SJSA1 (cell line): ENCODE measurements at places on chromosomes 11 and 22. TPM values are rescaled to one million over a fixed set of nuclear protein-coding genes. Genes with fewer than 3 reads are reported as not detected.
A peak's percentile ranks its signal among the peaks of the same experiment; 100 is the strongest.

HOATZ gene
- not detected in 2 replicates for total RNA-seq

ALX4 gene
- 30.3 and 41.6 TPM in 2 replicates for total RNA-seq

TCN2 gene
- 4.5 and 5.8 TPM in 2 replicates for total RNA-seq

SRSF8 gene
- 1.2 and 5.7 TPM in 2 replicates for total RNA-seq

FXYD6 gene
- 0.05 TPM in 1 of 2 replicates, not detected in the other for total RNA-seq

TMEM191B gene
- total RNA-seq = 1.1 TPM in 1 of 2 replicates, not detected in the other

DNA sequence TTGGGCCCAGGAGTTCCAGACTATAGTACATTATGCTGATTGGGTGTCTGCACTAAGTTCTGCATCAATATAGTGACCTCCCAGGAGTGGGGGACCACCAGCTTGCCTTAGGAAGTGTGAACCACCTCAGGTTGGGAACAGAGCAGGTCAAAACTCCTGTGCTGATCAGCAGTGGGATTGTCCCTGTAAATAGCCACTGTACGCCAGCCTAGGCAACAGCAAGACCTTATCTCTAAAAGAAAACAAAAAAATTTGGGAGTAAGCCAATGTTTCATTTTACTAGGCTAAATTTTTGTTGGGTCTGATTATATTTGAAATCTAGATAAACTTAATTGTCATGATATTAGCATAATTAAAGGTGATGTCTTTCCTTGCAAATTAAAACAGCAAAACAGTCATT is 3.4 kb downstream of the DEPDC5 start:
- DNase-seq = no peak

DNA sequence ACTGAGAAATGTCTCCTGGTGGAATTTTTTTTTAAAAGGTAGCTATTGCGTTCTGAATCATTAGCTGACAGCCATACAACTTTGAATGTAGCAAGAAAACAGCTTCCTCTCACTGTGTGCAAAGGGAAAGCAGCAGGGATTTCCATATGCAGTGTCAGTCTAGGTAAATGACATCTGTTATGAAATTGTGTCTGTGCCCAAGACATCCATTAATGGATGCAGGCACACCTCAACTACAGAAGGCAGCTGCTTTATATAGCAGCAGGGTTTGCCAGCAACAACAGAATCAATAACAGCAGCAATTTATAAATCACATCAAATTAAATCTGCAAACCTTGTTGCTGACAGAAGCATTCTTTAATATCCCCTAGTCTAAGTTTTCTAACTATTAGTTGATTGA is 745.3 kb upstream of the RAG2 start:
- DNase-seq = no peak

GRCh38 chr11:130526846-130527245 is 78.4 kb downstream of the ADAMTS15 start:
- DNase-seq = no peak

GRCh38 chr22:38706101-38706900 is 557 bp downstream of the GTPBP1 start:
- no peak for DNase-seq

GRCh38 chr22:46861468-46862367 is 99.3 kb downstream of the TBC1D22A start:
- no peak for DNase-seq

DNA sequence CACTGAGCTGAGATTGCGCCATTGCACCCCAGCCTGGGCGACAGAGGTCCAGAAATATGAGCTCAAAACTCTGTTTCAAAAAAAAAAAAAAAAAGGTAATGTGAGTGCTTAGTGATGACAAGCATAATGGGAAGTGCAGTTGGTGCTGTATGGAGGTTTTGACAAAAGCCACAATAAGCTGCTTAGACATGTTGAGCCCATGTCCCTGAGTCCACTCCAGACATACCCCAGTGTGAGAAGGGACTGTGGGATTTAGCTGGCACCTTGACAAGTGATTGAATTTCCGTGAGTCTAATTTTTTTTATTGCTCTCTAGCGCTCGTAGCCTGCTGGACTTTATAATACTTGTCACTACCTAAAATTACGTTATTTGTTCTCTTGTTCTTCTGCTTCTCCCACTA is 15.1 kb upstream of the LGR4 start:
- DNase-seq = no peak

DNA sequence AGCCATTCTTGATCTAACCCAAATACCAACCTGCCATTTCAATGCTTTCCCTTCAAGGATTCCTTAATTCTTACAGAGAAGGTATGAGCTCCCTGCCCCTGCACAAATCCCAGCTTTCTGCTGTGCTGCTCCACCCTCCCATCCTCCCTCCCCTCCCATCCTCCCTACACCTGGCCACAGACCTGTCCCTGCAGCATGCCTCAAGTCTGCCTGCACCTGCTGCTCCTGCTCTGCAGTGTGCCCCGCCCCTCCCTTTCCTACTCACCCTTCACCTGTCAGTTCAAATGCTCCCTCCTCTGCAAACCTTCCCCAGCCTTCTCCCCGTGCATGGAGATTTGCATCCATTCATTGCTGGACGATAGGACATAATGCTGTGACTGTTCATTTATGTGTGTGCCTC is 139.9 kb upstream of the NARS2 start:
- DNase-seq = no peak

DNA sequence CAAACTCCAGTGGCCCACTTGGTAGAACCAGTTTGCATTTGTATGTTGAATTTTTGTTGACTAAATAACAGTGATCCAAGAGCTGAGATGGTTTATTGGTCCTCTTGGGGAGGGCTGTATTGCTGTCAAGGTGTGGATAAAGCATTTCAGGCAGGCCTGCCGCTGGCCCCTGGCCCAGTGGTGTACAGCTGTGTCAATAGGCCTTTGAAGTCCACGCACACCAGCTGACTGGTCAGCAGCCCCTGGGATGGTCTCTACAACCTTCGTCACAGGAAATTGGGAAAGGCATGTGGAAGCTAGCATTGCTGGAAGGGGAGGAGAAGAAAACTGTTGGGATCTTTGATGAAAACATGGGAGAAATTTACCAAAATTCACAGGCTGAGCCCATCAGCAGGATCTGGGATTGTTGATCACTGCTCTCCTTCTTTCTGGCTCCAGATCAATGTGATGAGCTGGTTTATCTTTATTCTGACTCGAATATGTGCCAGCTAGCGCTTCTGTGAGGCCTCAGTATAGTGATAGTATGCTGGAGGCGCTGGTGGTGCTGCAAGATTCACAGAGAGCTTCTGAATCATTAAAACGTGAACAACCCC is 12.5 kb upstream of the E2F8 start:
- DNase-seq = no peak

GRCh38 chr11:19631712-19632498 is 80.7 kb upstream of the NAV2 start:
- no peak for DNase-seq

DNA sequence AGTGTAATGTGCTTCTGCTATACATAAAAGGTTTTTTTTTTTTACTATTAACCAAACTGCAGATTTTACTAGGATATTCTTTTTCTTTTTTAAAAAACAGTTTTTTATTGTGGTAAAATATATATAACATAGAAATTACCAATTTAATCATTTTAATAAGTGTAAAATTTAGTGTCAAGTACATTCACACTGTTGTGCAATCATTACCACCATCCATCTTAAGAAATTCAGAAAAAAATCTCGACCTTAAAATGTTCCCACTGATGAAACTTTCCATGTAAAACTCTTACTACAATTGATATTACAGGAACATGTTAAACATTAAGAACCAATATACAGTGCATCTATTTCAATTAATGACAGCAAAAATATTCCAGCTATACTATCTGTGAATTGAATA is 244.8 kb upstream of the FAT3 start:
- no peak for DNase-seq

DNA sequence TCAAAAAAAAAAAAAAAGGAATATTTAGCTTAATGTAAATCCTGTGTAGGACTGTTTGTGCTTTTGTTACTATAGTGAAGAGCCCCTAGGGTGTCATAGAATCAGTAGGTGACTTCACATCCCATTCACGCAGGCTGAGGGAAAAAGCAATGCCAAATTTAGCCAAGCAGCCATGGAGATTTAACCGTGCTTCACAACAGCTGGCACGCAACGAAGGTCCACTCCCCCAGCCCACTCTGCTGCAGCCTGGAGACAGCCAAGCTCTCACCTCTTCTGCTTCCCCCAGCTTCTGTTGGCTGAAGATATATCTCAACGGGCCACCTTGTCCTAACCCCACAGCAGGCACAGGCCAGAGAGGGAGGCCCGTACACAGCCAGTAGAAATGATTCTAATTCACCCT is 78.8 kb upstream of the BID start:
- DNase-seq = no peak

- no peak for DNase-seq
These were observed 4.5 kb upstream of the STARD10 start for GRCh38 chr11:72798361-72798760.

DNA sequence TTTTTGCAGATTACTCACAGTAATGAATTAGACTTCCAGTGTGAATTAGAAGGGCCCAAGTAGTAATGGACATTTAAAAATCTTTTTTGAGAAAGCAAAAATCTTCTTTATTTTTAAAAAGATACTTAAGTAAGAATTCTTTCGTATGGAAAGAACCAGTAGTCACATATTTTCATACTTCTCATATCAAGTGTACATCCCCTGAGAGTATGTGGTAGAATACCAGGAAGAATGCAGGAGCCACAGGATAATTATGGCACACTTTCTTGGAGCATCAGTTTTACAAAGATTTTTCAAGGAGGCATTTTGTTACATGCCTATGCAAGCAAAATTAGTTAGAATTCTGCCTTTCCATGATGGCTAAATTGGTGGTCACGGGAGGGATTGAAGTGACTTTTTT is 28.1 kb downstream of the POLD3 start:
- no peak for DNase-seq

DNA sequence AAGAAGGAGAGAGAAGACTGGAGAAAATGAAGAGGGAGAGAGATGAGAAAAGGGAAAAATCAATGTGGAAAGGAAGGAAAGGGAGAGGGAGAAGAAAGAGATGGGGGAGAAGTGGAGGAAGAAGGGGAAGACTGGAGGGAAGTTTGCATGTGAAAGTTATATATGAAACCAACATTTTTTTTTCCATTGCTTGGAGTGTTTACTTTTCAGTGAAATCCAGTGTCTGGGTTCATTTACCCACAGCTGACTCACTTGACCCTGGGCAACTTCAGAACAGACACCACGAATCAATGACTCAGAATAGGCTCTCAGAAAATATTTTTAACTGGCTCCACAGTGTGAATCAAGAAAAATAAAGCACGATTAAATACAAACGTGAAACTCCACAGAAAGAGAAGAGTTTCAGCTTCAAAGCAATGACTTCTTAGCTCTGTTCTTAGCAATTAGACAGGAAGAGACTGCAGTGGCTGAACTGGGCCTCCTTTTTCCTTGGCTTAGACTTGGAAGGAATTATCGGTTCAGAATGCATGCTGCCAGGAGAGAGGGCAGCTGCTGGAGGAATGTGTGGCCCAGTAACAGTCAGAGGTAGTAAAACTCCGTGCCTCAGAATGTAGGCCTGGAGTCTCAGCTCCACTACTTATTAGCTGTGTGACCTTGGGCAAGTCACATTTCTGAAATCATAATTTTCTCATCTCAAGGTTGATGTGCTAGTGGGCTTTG is 237.5 kb downstream of the MIAT start:
- peak; percentile 77 for DNase-seq

DNA sequence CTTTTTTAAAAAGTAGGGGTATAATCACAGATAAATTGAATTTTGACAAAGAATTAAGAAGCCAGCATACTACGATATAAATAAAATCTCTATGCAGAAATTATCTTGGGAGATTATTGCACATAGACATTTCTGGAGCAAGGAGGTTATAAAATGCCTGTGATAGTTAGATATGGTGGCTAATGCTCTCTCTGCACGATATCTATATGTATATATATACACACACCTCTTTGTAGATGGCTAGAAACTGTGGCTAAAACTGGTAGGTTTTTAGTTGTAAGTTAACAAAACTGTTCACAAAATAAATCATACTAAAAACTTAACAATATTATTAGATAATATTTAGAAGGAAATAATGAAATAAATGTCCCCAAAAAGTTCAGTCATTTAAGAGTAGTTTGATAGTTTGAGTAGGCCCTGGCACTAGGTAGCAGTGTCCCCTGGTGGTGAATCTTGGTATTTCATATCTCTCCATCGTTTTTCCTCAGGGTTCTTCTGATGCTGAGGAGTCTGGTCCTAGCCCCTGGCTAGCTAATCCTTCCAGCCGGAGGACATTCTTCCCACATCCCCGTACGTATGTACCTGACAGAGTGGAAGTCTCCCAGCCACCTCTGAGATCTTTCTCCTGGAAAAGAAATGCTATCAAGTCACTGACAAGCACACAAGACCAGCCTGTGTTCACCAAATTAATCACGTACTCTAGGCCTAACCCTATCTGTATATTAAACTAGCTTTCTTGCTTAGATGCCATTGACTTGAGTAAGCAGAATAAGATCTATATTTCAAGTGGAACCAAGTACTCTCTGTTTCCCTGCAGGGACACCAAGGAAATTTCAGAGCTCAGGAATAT is 32.2 kb downstream of the ART5 start:
- peak; percentile 51 for DNase-seq

GRCh38 chr11:59197991-59198390 is 14.7 kb downstream of the MPEG1 start:
- peak; percentile 93 for DNase-seq

DNA sequence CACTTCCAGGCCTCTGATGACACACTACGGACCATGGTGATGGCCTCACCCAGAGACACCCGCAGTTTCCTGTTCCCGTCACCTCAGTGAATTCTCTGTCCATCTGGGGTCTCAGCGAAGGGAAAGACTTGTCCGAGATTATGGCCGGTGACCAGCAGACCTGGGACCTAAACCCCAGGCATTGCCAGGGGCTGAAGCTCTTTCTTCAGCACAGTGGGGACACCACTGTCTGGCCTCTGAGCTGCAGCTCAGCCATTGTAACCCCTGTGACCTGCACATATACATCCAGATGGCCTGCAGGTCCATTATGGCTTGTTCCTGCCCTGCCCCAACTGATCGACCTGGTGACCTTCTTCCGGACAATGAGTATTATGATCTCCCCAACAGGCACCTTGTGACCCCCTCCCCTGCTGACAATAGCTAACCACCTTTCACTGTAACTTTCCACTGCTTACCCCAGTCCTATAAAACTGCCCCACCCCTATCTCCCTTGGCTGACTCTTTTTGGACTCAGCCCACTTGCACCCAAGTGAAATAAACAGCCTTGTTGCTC is 22.3 kb downstream of the CBX7 start:
- DNase-seq = no peak

DNA sequence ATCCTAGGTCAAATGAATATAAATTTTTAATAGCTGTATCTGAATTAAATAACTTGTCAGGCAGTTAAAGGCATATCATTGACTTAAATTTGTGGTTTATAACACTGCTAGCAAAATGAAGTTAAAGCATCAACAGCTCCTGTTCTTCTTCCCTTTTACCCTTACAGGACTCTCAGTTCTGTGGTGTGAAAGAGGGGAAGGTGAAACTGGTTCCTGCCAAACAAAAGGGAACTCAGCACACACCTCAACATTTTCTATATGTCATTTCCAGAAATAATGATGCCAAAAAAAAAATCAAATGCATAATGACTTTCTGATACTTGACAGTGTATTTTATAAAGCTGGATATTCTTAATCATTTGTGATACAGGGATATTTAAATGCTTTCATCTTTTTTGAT is 21.2 kb downstream of the ARL14EP start:
- DNase-seq = no peak
